ENCODE measurements at places on chromosomes 5 and 9.

GRCh38 chr5:116739571-116739970 is 164.9 kb upstream of the SEMA6A start:
- DNase-seq, result no peak

- DNase-seq, result no peak
Observed at GRCh38 chr5:149904293-149904886, 40.2 kb downstream of the PDE6A start.

- DNase-seq, result no peak
Observed at GRCh38 chr5:74145951-74146350, 494.6 kb downstream of the ENC1 start.

GRCh38 chr9:34346873-34347799 is 17.8 kb downstream of the NUDT2 start:
- no peak for DNase-seq

GRCh38 chr5:121189342-121190305 is 662.1 kb upstream of the FTMT start:
- DNase-seq, result peak; percentile 31

- DNase-seq, result no peak
Observed at GRCh38 chr5:115465431-115465830, 79.1 kb downstream of the FEM1C start.

GRCh38 chr9:82467436-82467835 is 478.9 kb downstream of the SPATA31D1 start:
- no peak for DNase-seq

- no peak for DNase-seq
Observed at GRCh38 chr5:900781-901180, 8.1 kb downstream of the TRIP13 start.

DNA sequence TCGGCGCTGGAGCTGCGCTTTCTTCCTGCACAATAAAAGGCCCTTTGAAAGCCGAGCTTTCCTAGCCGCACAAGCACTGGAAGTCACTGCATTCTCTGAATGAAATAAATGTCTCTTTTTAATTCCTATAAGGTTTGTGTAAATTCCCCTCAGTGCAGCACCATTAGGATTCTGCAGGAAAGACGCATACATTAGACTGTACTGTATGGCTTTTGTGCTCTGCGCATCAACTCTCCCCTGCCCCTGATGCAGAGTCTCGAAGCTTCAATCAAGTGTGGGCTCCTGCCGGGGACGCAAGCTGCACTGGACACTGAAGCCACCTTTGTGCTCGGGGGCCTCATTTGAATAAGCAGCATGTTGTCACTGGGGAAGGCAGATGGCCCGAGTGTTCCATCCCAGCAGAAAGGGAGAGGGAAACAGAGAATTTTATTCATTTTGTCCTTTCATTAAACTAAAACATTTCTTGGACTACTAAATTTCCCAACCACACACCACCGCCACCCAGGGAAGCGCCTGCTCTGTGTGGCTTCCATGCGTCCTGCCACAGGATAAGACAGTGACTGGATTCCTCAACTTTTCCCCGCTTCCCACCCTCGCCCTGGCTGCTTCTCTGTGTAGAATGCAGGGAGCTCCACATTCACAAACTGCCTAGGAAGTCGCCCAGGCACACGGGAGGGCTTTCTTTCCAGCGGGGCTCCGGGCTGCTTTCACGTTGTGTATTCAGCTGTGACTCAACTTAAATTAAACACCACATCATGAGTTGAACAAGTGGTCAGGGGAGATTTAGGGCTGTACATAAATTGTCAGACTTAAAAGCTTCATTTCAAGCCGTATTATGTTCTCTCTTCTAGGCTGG is 635.4 kb downstream of the IRX1 start:
- no peak for DNase-seq

- DNase-seq, result no peak
Observed at GRCh38 chr9:98099346-98099745, 19.7 kb downstream of the TRIM14 start.

- no peak for DNase-seq
Observed at GRCh38 chr5:16886793-16887345, 49.2 kb downstream of the MYO10 start.

DNA sequence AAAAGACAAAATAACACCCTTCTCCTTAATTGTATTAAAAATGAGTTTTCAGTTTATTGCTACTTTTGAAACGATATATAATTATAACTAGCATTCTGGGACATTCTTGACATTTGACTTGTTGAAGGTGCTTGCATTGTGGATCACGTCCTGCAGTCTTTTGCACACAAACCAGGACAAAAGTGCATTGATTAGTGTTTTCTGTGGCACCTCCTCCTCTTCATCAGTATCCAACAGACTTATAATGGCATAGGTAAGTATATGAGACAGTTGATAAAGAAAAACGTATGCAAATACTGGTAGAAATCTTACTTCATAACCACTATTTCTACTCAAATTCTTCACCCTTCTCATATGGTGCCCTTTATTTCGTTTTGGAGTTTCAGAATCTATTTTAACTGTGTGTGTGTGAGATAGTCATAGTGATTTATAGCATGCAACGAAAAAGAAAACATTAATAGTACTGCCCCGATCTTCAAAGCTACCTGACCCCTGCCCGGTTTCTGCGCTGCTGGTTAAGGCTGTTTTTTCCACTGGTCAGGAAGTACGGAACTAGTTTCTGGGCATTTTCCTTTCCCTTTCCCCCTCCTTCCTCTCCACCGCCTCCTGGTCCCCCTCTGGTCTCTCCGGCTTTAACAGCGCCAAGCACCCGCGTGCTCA is 639 bp upstream of the RASA1 start:
- DNase-seq, result no peak
